ENCODE measurements at places on chromosomes 6 and 20.

DNA sequence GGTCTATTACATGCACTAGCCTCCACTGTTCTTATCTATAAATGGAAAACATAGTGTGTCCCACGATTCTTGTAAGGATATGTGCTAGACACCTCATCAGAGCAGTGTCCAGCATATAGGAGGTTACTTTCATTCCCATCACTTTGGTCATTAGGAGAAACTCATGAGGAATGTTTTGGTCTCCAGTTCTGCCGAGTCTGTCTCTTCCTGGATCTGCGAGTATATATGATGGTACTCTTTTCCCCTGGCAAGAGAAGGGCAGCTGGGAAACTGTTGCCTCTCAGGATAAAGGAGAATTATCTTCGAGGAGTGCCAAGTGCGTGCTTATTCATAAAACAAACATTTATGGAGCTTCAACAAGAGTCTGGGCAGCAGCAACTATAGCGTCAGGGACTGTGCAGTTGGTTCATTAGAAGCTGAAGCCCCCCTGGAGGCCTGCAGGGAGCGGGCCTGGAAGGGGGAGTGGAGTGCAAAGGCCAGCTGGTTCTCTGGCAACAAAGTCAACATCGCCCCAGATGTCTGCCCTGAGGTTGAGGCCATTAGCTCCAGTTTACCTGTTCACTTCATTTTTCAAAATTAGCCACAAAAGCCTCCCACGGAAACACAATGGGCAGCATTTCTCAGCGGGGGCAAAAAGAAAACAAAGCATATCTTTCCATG lies 811.9 kb downstream of the MAFB start:
- peak; percentile 22 for DNase-seq

- no peak for DNase-seq
Observed at GRCh38 chr20:33477386-33478234, 12.3 kb upstream of the CBFA2T2 start.

DNA sequence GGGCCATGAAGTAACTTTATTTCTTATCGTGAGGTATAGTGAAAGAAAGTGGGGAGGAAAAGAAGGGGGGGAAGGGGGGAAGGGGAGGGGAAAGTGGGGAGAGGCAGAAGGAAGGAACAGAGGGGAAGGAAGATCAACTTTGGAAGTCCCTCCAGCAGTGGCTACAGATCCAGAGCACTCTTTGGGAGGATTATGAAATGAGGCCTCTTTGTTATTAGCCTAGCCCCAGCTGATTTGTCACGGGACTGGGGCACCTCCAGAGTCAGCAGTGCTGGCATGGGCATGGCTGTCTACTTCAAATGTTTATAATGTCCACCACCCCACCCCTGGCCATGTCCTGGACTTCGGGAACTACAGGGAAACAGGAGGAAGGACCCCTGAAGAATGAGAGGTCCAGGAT lies 7.6 kb downstream of the MOCS1 start:
- peak; percentile 35 for DNase-seq

DNA sequence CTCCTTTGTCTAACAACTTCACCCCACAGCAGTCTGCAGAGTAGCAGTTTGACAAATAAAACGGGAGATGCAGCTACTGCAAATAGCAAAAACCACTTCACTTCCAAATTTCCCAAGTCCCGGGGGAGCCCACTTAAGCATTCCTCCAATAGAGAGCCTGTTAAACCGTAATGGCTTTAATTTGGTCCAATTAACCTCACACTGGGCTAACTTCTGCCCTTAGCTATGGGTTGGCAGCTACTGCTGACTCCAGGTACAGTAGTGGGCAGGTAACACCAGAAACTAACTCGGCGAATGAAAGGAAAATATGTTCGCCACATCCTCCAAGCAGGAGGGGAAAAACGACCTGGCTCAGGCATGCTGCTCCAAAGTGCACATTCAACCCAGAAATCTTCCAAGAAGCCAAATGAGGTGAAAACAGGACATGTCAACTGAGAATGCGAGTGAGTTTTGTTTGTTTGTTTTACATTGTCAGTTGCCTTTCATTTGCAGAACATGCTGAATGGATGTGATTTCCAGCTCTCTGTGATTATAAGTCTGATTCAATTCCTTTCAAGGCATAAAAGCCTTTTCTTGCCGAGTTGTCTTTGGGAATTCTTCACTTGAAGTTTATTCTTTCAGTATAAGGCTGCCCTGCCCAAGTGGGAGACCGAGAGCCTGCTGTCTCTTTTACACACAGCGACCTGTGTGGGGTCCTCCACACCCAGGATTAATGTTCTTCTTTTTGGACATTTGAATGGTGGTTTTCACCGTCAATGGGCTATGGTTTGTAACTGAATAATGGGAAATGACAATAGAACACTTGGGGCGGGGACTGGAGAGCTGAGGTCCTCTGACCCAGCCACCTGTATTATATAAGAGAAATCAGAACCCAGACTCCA lies 117.3 kb upstream of the ARMC2 start:
- DNase-seq: no peak

DNA sequence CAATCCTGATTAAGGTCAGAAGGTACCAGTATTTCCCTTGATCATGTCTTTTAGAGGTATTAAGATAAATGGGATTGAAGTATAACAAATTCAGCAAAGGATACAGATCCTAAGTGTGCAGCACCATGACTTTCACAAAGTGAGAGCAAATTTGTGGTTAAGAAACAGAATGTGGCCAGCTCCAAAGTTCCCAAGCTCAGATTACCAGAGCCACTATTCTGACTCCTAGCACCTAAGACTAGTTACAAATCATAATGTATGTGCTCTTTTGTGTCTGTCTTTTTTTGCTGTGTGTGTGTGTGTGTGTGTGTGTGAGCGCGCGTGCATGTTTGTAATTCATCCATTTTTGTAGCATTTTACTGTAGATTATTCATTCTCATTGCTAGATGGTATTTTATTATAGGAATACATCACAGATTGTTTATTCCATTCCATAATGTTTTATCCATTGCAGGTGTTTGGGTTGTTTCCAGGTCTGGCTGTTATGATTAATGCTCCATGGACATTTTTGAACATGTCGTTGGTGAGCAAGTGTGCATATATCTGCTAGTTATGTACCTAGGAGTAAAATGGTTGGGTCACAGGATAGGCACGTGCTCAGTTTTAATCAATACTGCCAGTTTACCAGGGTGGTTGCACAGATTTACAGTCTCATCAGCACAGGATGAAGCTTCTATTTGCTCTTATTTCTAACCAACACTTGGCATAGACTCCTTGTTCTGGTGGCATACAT lies 314.0 kb upstream of the JAG1 start:
- DNase-seq: peak; percentile 34

DNA sequence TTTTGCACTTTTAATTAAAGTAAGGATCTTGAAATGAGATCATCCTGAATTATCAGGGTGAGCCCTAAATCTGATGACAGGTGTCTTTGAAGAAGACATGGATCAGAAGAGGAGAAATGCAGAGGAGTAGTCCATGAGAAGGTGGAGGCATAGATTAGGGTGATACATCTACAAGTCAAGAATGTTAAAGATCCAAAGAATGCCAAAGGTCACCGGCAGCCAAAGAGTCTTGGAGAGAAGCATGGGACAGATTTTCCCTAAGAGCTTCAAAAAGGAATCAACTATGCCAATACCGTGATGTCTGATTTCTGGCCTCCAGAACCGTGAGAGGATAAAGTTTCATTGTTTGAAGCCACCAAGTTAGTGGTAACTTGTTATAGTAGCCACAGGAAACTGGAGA lies 59.0 kb upstream of the THEMIS start:
- DNase-seq: peak; percentile 24

DNA sequence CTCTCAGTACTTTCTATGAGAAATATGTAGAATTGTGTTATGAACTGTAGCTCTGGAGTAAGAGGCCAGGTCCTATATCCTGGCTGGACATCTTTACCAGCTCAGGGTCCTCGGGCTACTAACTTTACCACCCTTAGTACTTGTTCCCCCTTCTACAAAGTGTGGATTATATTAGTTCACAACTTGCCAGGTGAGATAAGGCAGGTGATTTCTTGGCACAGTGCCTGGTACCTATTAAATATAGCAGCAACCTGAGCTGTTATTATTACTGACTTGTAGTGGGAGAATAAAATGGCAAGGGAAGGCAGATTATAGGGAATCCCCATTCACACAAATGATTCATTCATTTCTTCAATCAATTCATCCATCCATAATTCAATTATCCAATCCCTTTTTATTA lies 150.1 kb downstream of the DOK5 start:
- DNase-seq: no peak

DNA sequence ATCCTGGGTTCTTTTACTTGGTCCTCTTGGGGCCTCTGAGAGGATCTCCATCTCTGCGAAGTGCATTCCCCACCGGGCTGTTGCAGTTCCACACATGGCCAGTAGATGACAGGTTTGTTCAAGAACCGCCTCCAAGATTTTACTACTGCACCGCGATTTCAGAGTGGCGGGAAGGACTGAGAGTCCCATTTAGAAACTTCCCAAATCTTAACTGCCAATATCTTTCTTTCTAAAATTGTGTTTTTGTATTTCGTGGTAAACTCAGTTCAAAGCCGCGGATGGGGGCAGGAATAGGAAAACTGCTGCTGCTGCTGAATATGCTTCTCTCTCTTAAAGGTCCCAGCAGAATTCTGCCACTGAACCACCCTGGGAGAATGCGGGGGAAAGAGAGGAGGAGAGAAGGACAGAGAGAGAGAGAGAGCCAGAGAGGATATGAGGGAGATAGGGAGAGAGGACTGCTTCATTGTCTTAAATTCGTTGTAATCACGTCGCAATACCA lies 8.6 kb upstream of the BTNL2 start:
- peak; percentile 76 for DNase-seq

DNA sequence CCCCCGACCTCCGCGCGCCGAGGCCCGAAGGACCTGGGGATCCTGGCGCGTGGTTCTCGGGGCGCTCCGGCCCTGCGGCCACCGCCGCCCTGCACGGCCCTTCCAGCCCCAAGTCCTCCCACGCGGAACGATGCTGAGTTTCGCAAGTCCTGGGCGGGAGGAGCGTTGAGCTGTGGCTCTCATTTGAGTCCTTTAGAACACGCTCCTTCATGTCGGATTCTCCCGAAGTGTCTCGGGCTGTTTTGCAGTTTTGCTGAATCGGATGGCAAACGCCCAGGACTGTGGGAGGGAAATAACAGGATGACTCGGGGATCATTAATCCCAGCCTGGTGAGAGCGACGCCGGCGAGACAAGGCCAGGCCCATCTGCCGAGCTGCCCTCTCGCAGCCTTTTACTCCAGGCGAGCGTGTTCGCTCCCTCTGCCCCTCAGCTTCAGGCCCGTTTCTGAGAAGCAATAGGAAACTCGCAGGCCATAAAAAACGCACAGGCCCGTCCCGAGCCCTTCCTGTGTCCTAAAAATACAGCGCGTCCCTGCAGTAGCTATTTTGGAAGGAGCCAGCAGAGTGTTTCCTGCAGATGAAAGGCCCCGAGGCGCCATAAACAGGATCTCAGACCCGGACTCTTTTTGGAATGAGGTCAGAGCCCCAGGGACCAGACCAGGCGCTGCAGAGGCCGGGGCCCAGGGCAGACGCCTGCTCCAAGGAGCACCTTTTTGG lies 153.5 kb downstream of the DLL1 start:
- peak; percentile 10 for DNase-seq

DNA sequence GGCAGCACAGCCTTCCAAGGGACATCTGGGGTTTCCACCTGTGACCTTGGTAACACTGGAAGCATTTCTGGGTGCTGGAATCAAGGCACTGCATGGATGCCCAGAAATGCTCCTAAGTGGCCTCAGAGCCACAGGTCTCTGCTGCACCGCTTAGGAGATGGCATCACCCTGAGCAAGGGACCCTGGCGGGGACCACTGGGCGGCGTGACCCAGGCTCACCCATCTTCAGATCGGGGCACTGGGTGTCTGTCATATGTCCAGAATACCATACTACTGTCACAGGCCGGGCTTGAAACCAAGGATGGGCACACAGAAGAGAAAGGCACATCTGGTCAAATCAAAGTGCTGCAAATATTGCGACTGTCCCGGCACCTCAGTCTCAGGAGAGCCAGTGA lies 45.9 kb downstream of the SSR1 start:
- no peak for DNase-seq

DNA sequence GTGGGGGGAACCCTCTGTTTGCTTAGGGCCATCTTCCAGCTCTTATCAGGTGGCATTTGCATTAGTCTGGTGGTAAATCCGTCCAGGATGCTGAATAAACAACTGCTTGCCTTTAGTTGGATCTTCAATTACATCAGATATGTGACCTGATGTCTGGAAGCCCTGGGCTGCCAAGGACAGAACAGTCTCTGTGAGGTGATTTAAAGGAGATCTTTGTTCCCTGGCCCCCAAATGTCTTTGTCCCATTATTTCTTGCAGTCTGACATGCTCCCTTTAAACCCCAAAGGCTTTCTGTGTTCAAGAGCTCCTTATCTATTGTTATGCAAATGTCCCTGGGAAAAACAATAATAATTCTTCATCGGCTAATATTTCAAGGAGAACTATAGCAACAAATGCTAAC lies 84.6 kb upstream of the SPTLC3 start:
- no peak for DNase-seq
